Dermis blood vessel endothelial cell (primary cell): ENCODE measurements at places on chromosomes 12 and 14. TPM values are rescaled to one million over a fixed set of nuclear protein-coding genes. Genes with fewer than 3 reads are reported as not detected.

GRCh38 chr14:103904493-103905107, 23.7 kb upstream of the TDRD9 start:
- peak; percentile 34 for DNase-seq

DNA sequence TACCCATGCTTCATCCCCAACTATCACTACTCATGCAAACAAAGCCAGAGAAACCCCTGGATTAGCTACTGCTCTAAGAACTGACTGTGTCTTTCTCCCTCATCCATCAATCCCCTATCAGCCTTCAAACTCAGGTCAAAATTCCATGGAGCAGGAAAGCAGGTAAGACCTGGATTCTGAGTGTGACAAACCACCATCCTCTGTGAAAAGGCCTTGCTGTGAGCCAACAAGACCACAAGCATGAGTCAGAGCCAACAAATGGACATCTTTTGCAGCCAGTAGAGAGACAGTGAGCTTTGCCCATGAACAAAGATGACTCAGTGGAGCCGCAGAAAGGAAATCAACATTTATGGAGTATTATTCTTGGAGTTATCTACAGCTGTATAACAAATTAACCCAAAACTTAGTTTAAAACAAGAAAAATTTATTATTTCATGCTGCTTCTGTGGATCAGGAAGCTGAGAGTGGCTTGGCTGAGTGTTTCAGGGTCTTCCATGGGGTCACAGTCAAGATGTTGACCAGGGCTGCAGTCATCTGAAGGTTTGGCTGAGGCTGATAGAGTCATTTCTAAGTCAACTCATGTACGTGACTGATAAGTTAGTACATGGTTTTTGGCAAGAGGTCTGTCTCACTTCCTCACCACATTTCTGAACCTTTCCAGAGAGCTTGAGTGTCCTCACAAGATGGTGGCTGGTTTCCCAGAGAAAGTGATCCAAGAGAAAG, 61.1 kb downstream of the PITPNM2 start:
- peak; percentile 87 for DNase-seq

- no peak for DNase-seq
These were observed 21.8 kb downstream of the SLC15A4 start for GRCh38 chr12:128801879-128802391.

DNA sequence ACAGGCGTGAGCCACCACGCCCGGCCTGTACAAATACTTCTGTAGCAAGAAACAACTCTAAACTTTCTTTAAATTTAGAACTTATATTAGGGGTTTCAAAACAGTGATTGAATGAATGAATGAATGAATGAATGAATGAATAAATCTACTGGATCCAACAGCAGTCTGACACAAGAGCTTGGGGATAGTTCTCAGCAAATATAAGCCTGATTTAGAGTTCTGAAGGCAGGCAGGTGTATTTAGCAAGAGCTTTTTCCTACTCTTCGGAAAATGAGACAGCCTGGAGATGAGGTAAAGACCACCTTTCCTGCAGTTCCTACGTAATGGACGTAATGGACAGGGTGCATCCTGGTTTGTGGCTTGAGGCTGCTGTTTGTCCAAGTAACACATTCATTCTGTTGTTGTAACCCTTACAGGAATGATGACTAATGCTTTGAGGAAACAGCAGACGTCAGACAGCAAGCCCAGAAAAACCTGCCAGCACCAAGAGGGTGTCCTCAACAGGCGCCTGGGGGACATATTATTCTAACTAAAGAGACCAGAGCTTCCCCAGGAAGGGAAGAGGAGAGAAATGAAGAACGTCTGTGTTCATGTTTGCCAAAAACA, 277.4 kb upstream of the SOX5 start:
- DNase-seq, result peak; percentile 94

GRCh38 chr12:121545480-121545879, 35.3 kb downstream of the KDM2B start:
- no peak for DNase-seq

- DNase-seq, result no peak
These were observed 1040.8 kb downstream of the BCL11B start for GRCh38 chr14:98231210-98231609.

DNA sequence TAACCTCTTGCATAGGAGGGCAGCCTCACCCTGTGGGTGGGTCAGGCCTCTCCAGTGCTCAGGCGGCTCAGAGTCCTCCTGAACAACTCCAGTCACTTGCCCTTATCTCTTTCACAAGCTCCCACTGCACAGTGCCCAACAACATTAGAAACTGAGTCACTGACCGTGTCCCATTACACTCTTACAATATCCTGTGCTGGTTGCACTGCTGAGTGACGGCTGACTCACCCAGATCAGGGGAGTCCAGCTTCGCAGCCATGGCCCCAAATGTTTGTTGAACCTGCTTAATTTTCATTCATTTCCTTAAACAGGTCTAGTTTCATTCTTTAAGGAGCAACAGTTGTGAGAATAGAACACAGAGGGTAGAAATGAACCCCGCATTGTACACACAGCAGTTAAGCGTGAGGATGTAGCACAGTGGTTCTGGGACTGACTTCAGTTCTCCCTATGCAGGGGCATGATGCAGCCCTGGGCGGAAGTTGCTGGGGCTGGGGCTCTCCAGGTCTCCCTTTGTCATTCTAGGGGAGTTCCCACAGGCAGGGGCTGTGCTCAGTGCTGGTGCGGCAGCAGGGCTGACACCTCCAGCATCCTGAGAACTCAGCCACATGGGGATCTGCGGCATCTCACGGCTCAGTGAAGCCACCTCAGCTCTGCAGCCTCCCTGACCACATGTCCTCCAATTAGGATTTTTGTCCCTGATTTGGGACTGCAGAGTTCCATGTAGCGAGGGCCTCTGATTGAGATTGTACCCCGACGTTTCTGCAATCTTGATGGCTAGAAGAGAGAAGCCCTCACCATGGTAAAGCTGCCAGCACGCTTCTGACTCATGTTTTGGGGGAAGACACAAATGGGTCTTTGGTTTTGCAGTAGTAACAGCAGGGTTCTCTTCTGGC, 16.1 kb downstream of the GPR68 start:
- DNase-seq, result peak; percentile 67

- DNase-seq, result no peak
These were observed 88.8 kb downstream of the SPTSSA start for GRCh38 chr14:34373191-34373590.

DNA sequence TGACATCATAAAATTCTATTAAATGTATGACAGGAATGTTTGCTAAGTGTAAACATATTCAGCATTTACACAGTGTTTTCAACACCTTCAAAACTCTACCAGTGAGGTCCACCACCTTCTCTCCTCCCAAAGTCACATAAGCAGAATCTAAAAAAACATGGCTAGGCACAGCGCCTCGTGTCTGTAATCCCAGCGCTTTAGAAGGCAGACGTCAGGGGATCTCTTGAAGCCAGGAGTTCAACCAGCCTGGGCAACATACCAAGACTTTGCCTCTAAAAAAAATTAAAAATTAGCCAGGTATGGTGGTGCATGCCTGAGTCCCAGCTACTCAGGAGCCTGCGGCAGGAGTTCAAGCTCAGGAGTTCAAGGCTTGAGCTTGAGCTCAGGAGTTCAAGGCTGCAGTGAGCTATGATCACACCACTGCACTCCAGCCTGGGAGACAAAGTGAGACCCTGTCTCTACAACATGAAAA, 30.0 kb downstream of the NUMB start:
- DNase-seq, result no peak

DNA sequence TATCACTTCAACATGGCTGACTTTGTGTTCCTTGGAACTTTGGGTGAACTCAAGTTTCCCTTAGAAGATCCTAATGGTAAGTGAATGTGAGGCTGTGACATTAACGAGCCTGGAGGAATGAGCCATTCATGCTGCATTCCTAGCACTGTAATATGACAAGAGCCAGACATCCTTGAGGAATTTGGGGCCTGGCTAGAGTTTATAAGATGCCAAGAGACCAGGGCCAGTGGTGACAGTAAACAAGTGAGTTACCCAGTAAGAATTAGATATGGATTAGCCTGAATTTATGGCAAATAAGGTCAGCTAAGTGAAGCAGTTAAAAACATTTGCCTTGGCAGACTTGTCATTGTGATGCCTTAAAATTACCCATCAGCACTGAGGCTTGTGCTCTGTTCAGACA, 232.4 kb downstream of the AKAP6 start:
- no peak for DNase-seq

GRCh38 chr12:51822956-51823355, 25.6 kb downstream of the FIGNL2 start:
- DNase-seq, result no peak

- DNase-seq, result no peak
These were observed 49.6 kb downstream of the GRIP1 start for GRCh38 chr12:66629138-66629870.

- DNase-seq, result no peak
These were observed 84.0 kb downstream of the BEGAIN start for GRCh38 chr14:100503251-100503650.

DNA sequence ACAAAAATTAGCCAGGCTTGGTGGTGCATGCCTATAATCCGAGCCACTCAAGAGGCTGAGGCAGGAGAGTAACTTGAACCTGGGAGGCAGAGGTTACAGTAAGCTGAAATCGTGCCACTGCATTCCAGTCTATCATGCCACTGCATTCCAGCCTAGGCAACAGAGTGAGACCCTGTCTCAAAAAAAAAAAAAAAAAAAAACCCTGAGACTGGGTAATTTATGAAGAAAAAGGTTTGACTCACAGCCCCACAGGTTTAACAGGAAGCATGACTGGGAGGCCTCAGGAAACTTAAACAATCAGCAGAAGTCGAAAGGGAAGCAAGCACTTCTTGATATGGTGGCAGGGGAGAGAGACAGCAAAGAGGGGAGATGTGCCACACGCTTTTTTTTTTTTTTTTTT, 123.2 kb downstream of the GXYLT1 start:
- peak; percentile 96 for DNase-seq

- DNase-seq, result no peak
These were observed 517.1 kb downstream of the PRKD1 start for GRCh38 chr14:29410581-29410980.

GRCh38 chr12:49750027-49750995, 9.0 kb downstream of the TMBIM6 start:
- peak; percentile 41 for DNase-seq

- no peak for DNase-seq
These were observed 1.8 kb downstream of the EID3 start for GRCh38 chr12:104305349-104305748.

- DNase-seq, result no peak
These were observed 98.8 kb downstream of the AKAP6 start for GRCh38 chr14:32427726-32428528.

GRCh38 chr12:120100630-120101029, 15.9 kb downstream of the RAB35 start:
- DNase-seq, result peak; percentile 64

- DNase-seq, result no peak
These were observed 13.2 kb upstream of the TSPAN11 start for GRCh38 chr12:30913323-30913722.

DNA sequence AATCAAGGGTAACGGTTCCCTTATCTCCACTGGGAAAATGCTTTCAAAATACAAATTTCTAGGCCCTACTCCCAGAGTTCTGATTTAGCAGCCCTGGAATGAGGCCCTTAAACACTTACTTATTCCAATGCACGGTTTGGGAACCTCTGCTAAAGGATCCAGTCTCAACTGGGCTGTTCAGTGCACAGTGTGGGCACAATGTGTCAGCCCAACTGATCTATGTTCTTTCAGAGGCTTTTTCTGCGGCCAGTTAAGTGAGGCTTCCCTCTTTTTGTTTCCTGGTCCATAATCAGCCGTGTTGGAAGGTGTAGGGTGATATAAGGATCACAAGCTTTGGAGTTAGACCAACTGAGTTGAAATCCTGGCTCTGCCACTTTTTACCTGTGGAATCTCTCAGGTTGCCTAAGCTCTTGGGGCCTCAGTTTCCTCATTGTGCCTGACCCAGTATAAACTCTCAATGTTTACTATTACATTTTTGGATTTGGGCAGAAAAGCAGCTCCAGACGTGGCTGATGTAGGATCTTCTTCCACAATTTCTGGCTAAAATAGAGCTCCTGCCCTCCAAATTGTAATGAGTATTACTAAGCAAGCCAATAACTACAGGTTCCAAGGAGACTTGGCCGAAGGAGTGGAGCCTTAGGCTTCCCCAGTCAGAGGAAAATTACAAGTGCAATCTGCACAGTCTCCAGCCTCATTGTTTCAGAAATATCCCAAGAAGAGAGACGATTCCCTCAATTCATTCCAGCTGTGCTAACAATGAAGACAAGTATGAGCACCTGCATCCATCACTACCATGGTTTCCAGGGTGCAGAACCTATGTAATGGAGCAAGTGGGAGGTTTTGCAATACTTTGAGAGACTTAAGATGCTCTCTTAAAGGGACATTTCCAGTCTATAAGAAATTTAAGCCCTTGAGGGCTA, 2.3 kb upstream of the ANGEL1 start:
- no peak for DNase-seq

GRCh38 chr14:90416720-90417119, 19.9 kb downstream of the CALM1 start:
- DNase-seq, result peak; percentile 86

DNA sequence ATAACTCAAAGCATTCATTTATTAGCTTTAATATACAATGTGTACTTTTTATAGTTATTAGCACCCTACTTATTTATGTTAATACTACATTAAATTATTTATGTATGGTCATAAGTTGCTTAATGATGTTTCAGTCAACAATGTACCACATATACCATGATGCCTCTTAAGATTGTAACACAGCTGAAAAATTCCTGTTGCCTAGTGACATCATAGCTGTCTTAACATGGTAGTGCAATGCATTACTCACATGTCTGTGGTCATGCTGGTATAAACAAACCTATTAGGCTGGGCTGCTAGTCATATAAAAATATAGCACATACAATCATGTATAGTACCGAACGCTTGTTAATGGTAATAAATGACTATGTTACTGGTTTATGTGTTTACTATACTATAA, 120.4 kb downstream of the ANO6 start:
- DNase-seq, result peak; percentile 30

- DNase-seq, result no peak
These were observed 7.5 kb upstream of the KRT1 start for GRCh38 chr12:52687497-52688385.

DNA sequence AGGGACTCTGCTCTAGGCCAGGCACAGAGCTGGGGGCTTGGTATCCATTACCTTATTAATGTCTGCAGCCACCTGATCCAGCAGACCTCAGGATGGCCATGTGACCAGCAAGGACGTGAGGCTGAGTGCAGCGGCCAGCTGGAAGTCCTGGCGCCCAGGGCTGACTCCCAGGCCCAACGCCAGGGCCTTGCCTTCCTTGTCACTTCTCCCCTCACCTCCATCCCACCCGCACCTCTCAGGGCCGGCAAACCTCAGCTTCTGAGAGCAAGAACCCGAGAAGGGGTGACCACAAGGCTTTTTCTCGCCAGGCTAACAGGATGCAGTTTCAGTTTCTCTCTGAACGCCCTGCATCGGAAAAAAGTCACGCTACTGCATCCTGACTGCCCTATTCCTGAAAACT, 15.4 kb downstream of the RAB35 start:
- DNase-seq, result no peak

Gene TAS2R14
- 0.74 and 2.0 TPM in 2 replicates for total RNA-seq

Gene KRT82
- total RNA-seq, result not detected in 2 replicates

Gene MYH6
- total RNA-seq, result not detected in 2 replicates

Gene BCL11B
- total RNA-seq, result under 0.01 and 0.05 TPM in 2 replicates

Gene LALBA
- not detected in 2 replicates for total RNA-seq

Gene WNT5B
- 0.28 and 1.5 TPM in 2 replicates for total RNA-seq

Gene ETV6
- total RNA-seq, result 9.9 and 16.1 TPM in 2 replicates

Gene IL31
- not detected in 2 replicates for total RNA-seq

Gene YLPM1
- total RNA-seq, result 32.3 and 45.9 TPM in 2 replicates

Gene GARIN6
- total RNA-seq, result not detected in 2 replicates

Gene NAV3
- total RNA-seq, result 5.4 and 6.0 TPM in 2 replicates
